ENCODE measurements at places on chromosomes 7 and 10.

DNA sequence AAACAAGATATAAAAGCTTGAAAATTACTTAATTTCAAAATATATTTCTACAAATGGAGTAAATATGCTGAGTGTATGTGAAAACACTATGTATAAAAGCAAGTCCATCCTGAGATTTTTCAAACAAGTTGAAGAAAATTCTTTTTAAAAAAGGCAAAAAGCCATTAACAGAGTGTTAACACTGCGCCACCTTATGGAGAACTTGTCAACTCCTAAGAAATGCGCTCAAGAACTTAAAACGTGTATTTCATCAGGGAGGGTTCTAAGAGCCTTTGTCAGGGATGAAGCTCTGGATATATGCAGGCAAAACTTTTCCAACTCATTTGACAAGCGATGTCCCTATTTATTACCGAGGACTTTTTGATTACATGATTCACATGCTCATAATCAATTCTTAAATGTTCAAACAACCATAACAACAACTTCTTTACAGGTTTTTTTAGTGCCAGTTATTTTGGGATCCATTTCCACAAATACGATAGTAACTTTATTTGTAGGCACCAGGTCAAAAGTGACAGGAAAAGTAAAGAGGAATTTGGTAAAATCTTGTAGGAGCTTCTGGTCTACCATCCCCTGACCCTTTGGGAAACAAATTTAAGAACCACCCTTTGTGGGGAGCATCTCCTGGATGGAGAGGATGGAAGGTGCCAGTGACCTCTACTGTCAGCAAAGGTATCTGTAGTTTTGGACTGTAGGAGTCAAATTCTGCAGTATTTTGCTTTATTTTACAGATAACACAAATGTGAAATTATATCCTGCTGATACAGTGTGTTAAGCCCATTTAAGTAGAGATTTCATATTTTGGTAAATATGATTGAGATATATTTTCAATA is 23.2 kb downstream of the CALCR start:
- peak; percentile 78 for DNase-seq
- H3K27me3 ChIP-seq: no peaks in the 10 kb centered on the region
- H3K27ac ChIP-seq: no peak overlapping the region

DNA sequence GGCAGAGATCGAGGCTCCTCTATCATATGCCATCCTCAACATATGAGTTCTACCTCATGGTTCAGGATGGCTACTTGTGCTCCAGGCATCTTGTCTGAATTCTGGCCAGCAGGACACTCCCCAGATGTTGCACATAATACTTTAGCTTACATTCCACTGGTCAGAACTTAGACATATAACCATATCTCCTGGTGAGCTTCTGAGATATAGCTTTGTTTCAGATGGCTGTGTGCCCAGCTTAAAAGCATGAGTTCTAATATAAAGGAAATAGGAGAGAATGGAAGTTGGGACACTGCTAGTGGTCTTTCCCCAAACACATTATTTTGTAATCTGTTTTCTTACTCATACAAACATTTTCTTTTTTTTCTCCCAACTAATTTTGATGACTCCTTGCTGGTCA is 50.8 kb upstream of the IFRD1 start:
- no peaks in the 10 kb centered on the region for H3K27me3 ChIP-seq
- H3K36me3 ChIP-seq: no peaks in the 10 kb centered on the region
- no peak overlapping the region for H3K27ac ChIP-seq
- DNase-seq: no peak
- no peak overlapping the region for H3K4me3 ChIP-seq
- H3K4me1 ChIP-seq: no peaks in the 10 kb centered on the region

DNA sequence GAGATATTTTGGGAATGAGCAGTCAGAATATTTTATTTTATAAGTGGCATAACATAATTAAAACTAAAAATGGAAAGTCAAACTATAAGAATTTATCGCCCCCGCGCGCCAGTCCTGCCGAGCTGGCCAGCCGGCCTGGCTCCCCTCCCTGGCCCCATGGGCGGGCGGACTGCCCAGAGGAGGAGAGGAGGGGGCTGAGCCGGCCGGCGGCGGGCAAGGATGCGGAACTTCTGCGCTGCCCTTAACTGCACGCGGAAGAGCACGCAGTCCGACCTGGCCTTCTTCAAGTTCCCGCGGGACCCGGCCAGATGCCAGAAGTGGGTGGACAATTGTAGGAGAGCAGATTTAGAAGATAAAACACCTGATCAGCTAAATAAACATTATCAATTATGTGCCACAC is 96.8 kb downstream of the DKK1 start:
- peaks cover 5% of the 10 kb centered on the region for H3K4me1 ChIP-seq
- no peaks in the 10 kb centered on the region for H3K36me3 ChIP-seq
- H3K27ac ChIP-seq: no peak overlapping the region
- no peaks in the 10 kb centered on the region for H3K27me3 ChIP-seq
- no peak overlapping the region for H3K4me3 ChIP-seq

DNA sequence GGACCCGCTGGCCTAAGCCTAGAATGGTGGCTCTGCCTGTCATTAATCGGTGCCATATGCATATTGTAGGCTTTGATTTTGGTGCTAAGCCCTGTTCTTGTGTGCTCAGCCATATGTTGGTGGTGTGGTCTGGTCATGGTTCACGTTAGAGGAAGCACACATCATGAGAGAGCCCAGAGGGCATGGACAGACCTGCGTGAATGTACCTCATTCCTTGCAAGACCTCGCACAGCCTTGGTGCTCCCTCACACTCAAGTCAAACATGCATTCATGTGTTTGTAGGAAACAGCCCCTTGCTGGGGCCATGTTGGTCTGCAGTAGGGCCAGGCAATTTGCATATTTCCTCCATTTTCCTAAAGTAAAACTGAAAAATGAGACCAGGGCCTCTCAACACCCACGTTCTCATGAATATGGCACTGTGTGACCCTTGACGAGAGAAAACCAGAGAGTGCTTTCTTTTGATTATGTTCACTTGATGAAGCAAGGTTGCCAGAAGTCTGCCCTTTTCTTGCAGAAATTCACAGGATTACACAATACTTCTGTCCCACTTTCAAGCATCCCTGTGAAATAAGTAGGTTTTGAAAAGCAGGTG is 268.7 kb downstream of the CELF2 start:
- H3K4me1 ChIP-seq: no peaks in the 10 kb centered on the region
- H3K27me3 ChIP-seq: no peaks in the 10 kb centered on the region
- no peak for DNase-seq
- no peak overlapping the region for H3K27ac ChIP-seq
- H3K36me3 ChIP-seq: no peaks in the 10 kb centered on the region
- H3K4me3 ChIP-seq: no peak overlapping the region

- no peak for DNase-seq
- H3K27ac ChIP-seq: no peak overlapping the region
- H3K4me3 ChIP-seq: no peak overlapping the region
- H3K4me1 ChIP-seq: no peaks in the 10 kb centered on the region
- H3K36me3 ChIP-seq: peaks cover 4% of the 10 kb centered on the region
Measured at GRCh38 chr7:108254259-108254658, 124.1 kb upstream of the LAMB4 start.

GRCh38 chr10:59750155-59750945 is 2.9 kb downstream of the MRLN start:
- no peaks in the 10 kb centered on the region for H3K27me3 ChIP-seq
- H3K27ac ChIP-seq: no peak overlapping the region

- no peaks in the 10 kb centered on the region for H3K36me3 ChIP-seq
- H3K27ac ChIP-seq: no peak overlapping the region
- no peak overlapping the region for H3K4me3 ChIP-seq
- no peaks in the 10 kb centered on the region for H3K27me3 ChIP-seq
Measured at GRCh38 chr10:52539463-52539862, 225.4 kb downstream of the DKK1 start.

DNA sequence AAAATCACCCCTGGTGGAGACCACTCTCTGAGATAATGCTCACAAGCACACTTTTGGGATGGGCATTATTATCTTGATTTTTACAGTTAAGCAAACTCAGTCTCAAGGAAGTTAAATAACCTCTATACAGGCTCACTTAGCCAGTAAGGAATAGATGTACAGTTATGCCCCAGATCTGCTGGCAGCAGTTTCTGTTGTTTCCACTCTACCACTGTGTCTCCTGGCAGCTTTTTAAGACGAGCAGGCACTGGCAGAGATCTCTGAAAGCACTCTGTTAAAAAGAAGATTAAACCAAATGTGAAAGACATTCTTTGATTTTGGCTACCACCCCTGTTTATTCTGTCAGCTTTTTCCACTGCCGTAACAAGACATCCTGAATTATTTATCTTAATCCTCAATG is 73.2 kb downstream of the SRI start:
- H3K4me3 ChIP-seq: no peak overlapping the region
- H3K27ac ChIP-seq: no peak overlapping the region
- no peaks in the 10 kb centered on the region for H3K27me3 ChIP-seq
- DNase-seq: no peak

DNA sequence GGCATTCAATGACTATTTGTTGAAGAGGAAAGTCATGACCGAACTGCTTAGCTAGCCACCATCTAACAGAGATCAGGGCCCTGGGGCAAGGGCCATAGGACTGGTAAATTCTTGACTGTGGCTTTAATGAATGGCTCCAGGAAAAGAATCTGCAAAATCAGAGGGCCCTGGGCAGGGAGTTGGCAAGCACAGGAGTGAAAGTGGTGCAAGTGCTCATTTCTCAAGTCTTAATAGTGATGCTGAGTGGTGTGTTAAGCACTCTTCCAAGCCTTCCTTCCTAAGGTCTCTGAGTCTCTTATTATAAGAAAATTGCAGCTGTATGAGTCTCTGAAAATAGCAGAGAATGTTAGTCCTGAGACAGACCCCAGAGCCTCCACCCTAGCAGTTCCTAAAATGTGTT is 46.3 kb upstream of the EGR2 start:
- H3K4me3 ChIP-seq: no peak overlapping the region
- no peak for DNase-seq
- no peaks in the 10 kb centered on the region for H3K36me3 ChIP-seq
- H3K4me1 ChIP-seq: no peaks in the 10 kb centered on the region
- H3K27me3 ChIP-seq: no peaks in the 10 kb centered on the region
- H3K27ac ChIP-seq: no peak overlapping the region
